ENCODE measurements at places on chromosomes 4 and X. TPM values are rescaled to one million over a fixed set of nuclear protein-coding genes. Genes with fewer than 3 reads are reported as not detected.

GRCh38 chr4:79467246-79467932 lies 59.4 kb upstream of the GK2 start:
- DNase-seq = no peak
- H3K27ac ChIP-seq = no peak overlapping the region
- no peaks in the 10 kb centered on the region for H3K4me1 ChIP-seq

Gene PRPS2
- total RNA-seq = 104 TPM

- no peak overlapping the region for H3K27ac ChIP-seq
- peak overlapping the region; percentile 68 for H3K4me3 ChIP-seq
These were observed 38.5 kb upstream of the IQSEC2 start for GRCh38 chrX:53319614-53320542.

DNA sequence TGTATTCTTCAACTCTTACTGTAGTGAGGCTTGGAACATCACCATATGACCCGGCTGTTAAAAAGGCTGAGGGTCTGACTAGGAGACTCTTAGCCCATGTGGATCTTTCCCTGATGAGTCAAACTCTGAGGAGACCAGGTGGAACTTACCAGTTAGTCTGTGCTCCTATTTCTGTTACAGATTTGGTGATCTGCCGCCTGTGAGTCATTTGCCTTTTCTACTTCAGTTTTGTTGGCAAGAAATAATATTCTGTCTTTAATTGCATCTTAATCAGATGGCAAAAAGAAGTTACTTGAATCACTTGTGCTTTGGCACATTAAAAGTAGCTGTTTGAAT lies 48.4 kb downstream of the MTM1 start:
- H3K27ac ChIP-seq = no peak overlapping the region
- peaks cover 8% of the 10 kb centered on the region for H3K4me1 ChIP-seq
- H3K36me3 ChIP-seq = peaks cover 16% of the 10 kb centered on the region
- H3K4me3 ChIP-seq = no peak overlapping the region

Gene TMPRSS11A
- total RNA-seq = not detected

Gene AMTN
- not detected for total RNA-seq

DNA sequence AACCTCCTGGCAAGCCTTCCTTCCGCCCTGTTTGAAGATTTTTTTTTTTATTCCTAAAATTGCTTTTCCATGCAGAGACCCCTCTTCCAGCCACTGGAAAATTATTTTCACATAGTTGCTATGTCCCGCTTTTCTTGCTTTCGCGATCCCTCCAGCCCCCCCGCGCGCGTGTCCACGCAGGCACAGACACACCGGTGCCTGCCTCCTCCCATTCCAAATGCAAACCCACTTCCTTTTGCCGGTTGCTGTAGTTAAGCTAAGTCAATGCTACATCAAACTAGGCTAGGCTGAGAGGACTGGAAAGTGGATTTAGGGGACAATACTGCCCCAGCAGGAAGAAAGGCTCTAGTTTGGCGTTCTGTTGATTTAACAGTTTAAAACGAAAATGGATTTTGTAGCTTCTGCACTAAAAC lies 111.0 kb downstream of the DHX15 start:
- DNase-seq = peak; percentile 9
- peaks cover 23% of the 10 kb centered on the region for H3K4me1 ChIP-seq
- H3K27me3 ChIP-seq = peaks cover 46% of the 10 kb centered on the region
- H3K27ac ChIP-seq = no peak overlapping the region

Gene EREG
- total RNA-seq = not detected

- H3K4me1 ChIP-seq = peaks cover 2% of the 10 kb centered on the region
- no peak overlapping the region for H3K27ac ChIP-seq
- H3K27me3 ChIP-seq = no peaks in the 10 kb centered on the region
- DNase-seq = no peak
- no peak overlapping the region for H3K4me3 ChIP-seq
These were observed 80.1 kb downstream of the RAP1GDS1 start for GRCh38 chr4:98341309-98341708.

Gene SSX4
- not detected for total RNA-seq

Gene AMOT
- total RNA-seq = 1.1 TPM

- H3K27me3 ChIP-seq = no peaks in the 10 kb centered on the region
- no peaks in the 10 kb centered on the region for H3K36me3 ChIP-seq
- H3K4me3 ChIP-seq = no peak overlapping the region
- H3K27ac ChIP-seq = no peak overlapping the region
- H3K4me1 ChIP-seq = no peaks in the 10 kb centered on the region
These were observed 38.3 kb upstream of the MAPK10 start for GRCh38 chr4:86398187-86398586.

DNA sequence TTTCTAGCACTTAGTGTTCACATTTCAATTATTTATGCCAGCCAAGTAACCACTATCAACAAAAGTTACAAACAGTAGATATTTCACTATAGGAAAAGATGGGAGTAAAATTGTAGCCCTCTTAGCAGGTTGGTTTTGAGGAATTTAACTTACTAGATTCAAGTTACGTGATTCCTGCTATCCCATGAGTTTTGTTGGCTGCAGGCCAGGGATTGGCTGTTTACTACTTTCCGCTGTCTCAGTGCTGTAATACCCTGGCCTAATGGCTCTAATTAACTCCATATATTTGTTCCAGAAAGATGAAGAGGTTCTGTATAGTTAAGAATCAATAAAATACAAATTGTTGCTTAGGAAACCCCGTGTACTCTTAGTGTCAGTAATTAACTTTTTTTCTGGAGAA lies 55.5 kb upstream of the MAGED1 start:
- H3K36me3 ChIP-seq = peaks cover 2% of the 10 kb centered on the region
- H3K4me3 ChIP-seq = no peak overlapping the region
- no peaks in the 10 kb centered on the region for H3K27me3 ChIP-seq
- H3K27ac ChIP-seq = no peak overlapping the region
- no peak for DNase-seq

DNA sequence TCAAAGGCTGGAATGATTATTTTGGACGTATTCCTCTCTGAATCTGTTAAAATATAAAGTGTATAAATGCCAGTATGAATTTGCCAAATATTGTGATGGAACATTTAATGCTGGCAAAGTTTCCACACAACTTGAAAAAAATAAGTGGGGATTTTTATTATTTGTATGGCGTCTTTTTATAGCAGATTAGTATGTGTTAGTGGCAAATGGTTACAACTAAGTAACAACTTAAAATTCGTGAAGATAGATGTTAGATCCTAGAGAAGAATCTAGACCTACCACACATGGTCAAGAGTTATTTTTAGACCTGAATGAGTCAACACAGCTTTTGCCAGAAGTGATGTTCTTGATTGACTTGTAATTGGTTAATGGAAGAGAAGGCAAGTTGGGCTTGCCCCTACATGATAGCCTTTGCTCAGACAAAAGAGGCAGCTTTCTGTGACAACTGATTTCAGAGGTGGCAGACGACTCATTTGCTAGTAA lies 4.8 kb downstream of the CPE start:
- no peak overlapping the region for H3K27ac ChIP-seq
- H3K36me3 ChIP-seq = no peaks in the 10 kb centered on the region
- H3K4me3 ChIP-seq = no peak overlapping the region

DNA sequence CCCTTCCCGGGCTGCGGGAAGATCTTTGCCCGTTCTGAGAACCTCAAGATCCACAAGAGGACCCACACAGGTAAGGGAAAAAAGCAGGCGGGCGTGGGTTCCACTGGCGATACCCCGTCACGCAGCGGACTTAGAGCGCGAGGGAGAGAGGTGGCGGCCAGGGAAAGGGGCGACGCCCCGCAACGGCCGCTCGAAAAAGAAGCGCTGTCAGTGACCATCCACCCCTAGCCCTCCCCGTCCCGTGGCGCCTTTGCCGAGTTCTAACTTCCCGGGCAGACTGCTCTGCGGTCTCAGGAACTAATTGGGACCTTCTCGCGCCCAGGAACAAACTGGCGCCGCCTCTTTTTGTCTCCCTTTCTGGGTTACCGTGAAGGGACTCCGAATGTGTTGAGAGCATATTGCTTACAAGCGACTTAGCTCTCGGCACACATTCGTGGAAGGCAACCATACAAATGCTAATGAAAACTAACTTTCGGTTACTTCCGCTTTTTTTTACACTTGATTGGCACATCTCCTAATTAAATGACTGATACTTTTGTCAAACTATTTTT lies 1.8 kb downstream of the ZIC3 start:
- peaks cover 47% of the 10 kb centered on the region for H3K27me3 ChIP-seq
- peaks cover 17% of the 10 kb centered on the region for H3K4me1 ChIP-seq
- H3K36me3 ChIP-seq = no peaks in the 10 kb centered on the region
- H3K4me3 ChIP-seq = peak overlapping the region; percentile 57
- DNase-seq = no peak
- no peak overlapping the region for H3K27ac ChIP-seq

Gene FATE1
- total RNA-seq = not detected

Gene CEP135
- total RNA-seq = 15.5 TPM

GRCh38 chr4:33931026-33931425 lies 2313.3 kb downstream of the ARAP2 start:
- H3K27me3 ChIP-seq = no peaks in the 10 kb centered on the region
- no peaks in the 10 kb centered on the region for H3K36me3 ChIP-seq
- no peaks in the 10 kb centered on the region for H3K4me1 ChIP-seq

GRCh38 chr4:107693132-107693531 lies 26.9 kb downstream of the PAPSS1 start:
- no peaks in the 10 kb centered on the region for H3K27me3 ChIP-seq
- H3K36me3 ChIP-seq = peaks cover 40% of the 10 kb centered on the region
- no peak overlapping the region for H3K4me3 ChIP-seq
- H3K4me1 ChIP-seq = peaks cover 18% of the 10 kb centered on the region
- DNase-seq = no peak

Gene SUPT20HL1
- total RNA-seq = not detected

Gene SPANXN3
- total RNA-seq = not detected

- no peak overlapping the region for H3K4me3 ChIP-seq
- no peak for DNase-seq
- H3K27me3 ChIP-seq = peaks cover 22% of the 10 kb centered on the region
- no peaks in the 10 kb centered on the region for H3K36me3 ChIP-seq
- H3K27ac ChIP-seq = no peak overlapping the region
- H3K4me1 ChIP-seq = peaks cover under 1% of the 10 kb centered on the region
These were observed 186.7 kb downstream of the LARP7 start for GRCh38 chr4:112823606-112824005.

DNA sequence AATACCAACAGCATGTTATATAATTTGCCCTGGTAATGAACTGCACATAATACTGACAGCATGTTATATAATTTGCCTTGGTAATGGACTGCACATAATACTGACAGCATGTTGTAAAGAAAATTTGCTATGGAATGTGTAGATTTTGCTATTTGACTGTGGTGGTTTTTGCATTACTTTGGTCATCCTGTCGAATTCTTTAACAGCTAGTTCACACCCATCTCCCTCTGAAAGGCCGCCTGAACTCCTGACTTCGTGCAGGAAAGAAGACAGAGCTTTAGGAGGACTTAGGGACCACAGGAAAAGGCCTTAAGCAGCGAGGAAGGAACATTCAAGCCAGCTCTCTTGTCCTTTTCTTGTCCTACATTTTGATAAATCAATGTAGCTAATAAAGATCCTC lies 45.2 kb upstream of the DCLK2 start:
- peaks cover 5% of the 10 kb centered on the region for H3K27me3 ChIP-seq
- no peaks in the 10 kb centered on the region for H3K4me1 ChIP-seq
- no peak overlapping the region for H3K4me3 ChIP-seq

DNA sequence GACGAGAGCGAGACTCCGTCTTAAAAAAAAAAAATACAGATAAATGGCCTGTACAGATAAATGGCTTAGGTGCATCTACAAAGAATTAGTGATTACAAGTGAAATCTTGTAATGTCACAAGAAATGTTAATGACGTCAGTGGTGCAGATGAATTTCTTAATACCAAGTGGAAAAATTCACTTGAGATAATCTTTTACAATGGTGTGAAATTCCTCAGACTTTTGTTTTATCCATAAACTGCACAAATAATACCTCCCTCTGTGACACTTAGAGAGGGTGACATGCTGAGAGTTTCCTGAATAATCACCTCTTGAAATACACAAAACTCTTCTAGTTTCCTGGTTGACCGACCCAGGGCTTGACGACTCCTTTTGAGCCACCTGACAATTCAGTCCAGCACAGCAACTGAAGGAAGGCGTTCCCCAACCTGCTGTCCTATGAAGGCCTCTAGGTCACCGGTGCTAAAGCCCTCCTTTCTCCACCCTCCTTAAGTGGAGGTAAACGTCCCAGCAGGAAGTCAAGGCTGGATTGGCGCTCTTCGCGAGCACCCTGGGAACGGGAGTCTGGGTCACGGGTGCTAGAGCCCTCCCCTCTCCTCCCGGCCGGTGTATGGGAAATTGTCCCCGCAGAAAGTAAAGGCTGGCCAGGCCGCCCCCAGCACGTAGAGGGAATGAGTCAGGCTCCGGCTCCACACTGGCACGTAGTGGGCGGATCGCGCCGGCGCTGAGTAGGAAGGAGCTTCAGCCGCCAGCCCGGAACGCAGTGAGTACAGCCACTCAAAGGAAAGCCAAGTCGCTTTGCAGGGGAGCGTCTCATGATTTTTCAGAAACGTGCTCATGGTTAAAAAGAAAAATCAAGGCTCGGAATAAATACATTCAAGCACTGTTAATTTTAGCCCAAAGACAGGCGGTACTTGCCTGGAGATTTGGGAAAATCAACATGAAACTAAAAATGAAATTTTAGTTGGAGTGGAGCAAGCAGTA lies at the start of gene TMEM144:
TSS of gene TMEM144 (plus strand) at position 662 of the 983 bp plus-strand sequence. CDS start 2,182 bp downstream, outside the sequence.
- H3K4me1 ChIP-seq = peaks cover 13% of the 10 kb centered on the region
- peak within 1 kb of the TSS; percentile 67 for H3K4me3 ChIP-seq
- no peaks in the 10 kb centered on the region for H3K36me3 ChIP-seq
- H3K27me3 ChIP-seq = peaks cover 23% of the 10 kb centered on the region
- DNase-seq = peak; percentile 69

Gene TRIM61
- total RNA-seq = 1.0 TPM

GRCh38 chrX:19535476-19535875 lies 20.2 kb upstream of the MAP3K15 start:
- no peak overlapping the region for H3K4me3 ChIP-seq
- DNase-seq = no peak
- no peaks in the 10 kb centered on the region for H3K4me1 ChIP-seq
- no peak overlapping the region for H3K27ac ChIP-seq
- no peaks in the 10 kb centered on the region for H3K27me3 ChIP-seq
- H3K36me3 ChIP-seq = peaks cover 5% of the 10 kb centered on the region

GRCh38 chr4:93263166-93263565 lies 565.4 kb upstream of the ATOH1 start:
- H3K36me3 ChIP-seq = no peaks in the 10 kb centered on the region
- H3K4me1 ChIP-seq = no peaks in the 10 kb centered on the region
- H3K27me3 ChIP-seq = no peaks in the 10 kb centered on the region
- no peak overlapping the region for H3K27ac ChIP-seq

Gene NPNT
- total RNA-seq = not detected

DNA sequence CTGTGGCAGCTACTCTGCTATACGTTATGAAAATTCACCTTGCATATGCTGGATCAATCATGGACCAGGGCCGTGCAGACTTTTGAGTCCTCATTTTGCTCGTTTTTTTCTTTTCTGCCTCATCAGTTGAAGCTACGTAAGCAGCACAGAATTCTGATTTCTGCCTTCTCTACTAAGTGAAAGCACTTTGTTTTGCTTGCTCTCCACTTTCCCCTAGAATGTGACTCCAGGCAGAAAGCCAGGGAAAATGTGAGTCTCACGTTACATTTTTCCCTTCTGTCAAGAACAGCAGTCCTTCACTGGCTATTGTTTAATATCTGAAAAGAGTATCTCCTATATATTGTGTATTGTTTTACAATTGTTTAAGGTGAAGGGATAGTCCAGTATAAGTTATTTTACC lies 1840.1 kb downstream of the PCDH7 start:
- no peaks in the 10 kb centered on the region for H3K4me1 ChIP-seq
- no peaks in the 10 kb centered on the region for H3K36me3 ChIP-seq
- no peaks in the 10 kb centered on the region for H3K27me3 ChIP-seq
- no peak for DNase-seq
- no peak overlapping the region for H3K27ac ChIP-seq

- no peaks in the 10 kb centered on the region for H3K27me3 ChIP-seq
- no peaks in the 10 kb centered on the region for H3K4me1 ChIP-seq
- H3K36me3 ChIP-seq = no peaks in the 10 kb centered on the region
- H3K27ac ChIP-seq = no peak overlapping the region
- DNase-seq = no peak
- no peak overlapping the region for H3K4me3 ChIP-seq
These were observed 127.8 kb downstream of the DDX53 start for GRCh38 chrX:23127586-23127985.
